SHP77 treated with DMSO at 0.1 percent for 48 hours (cell line): ENCODE measurements at places on chromosomes 6 and 20.
A peak's percentile ranks its signal among the peaks of the same experiment; 100 is the strongest.

- no peak for DNase-seq
Observed at GRCh38 chr20:47544852-47545251, 43.2 kb downstream of the NCOA3 start.

- DNase-seq: no peak
Observed at GRCh38 chr6:113103634-113104361, 753.3 kb upstream of the MARCKS start.

DNA sequence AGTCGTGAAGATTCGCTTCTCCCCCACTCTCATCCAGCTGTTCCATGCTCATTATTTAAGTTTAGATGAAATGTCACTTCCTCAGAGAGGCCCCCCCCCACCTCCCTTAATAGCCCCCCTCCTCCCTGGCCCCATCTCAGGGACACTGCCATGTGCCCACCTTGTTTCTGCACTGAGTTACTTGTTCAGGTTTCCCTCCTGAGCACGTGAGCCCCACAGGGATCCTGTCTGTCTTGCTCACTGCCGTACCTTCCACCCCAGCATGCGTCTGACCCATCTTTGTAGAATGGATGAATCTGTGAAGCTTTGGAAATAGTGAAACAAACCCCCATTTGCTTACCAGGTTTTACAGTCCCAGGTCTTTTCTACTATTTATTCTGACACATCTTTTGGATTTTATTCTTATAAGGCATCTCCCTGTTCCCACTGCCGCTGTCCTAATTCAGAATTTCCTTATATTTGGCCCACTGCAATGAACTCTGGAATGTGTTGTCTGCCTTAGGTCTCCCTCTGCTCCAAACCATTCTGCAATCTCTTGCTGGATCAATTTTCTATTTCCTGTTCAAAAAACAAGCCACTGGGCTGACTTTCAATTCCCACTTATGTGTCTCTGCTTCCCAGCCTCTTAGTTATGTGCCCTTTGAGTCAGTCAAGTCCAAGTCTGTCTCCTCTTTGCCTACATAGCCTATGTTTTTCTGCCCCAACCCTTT, 136.5 kb upstream of the ECI2 start:
- no peak for DNase-seq

- no peak for DNase-seq
Observed at GRCh38 chr6:15739867-15740266, 77.0 kb upstream of the DTNBP1 start.

DNA sequence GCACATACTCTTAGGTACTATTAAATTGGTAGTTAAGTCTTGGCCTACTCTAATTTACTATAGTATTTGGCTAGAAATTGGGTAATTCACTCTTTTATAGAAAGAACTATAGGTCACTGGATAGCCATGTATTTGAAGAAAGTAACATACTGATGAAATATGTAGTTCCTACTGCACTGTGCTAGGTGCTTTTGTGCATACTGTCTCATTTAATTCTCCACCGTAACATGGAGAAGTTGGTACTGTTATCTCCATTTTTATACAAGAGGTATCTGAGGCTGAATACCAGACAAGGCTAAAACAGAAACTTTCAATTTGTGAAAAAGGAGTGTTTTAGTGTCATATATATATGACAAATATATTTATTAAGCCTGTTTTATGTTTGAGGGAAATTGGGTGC, 29.8 kb downstream of the AFDN start:
- DNase-seq: no peak

GRCh38 chr6:25277386-25277785, 1.8 kb upstream of the CARMIL1 start:
- DNase-seq: no peak

DNA sequence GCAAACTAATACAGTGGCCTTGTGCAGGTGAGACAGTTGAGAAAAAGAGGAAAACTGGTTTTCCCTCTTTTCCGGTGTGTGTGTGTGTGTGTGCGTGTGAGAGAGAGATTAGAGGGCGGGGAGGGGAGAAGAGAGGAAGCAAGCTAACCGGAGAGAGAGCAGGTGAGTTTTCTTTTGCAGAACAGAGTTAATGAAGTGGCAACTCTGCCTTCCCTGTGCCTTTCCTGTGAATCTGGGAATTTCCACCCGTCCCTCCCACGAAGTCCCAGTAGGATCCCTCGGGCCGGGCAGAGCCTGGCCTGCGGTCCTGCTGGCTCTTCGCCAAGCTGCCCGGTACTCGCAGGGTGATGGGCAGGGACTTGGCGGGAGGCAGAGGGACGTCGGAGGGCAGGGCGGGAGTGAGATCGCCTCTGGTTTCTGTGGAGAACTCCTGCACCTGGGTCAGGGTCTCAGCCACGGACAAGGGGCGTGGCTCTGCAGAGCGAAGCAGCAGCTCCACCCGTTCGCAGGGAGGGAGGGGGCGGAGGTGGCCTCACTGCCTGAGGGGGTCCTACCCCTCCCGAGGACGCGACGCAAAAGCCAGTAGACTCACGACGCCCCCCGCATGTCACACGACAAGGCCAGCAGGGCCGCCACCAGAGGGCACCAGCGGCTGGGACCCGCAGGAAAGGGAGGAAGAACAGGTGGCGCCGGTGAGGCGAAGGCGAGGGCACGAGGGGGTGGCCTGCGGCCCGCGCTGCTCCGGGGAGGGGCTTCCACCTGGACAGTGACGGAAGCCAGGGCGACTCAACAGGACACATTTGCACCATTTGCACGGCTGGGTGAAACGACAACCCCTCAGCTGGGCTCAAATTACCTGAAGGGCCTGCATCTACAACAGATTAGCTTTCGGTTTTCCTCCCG, 51.2 kb upstream of the RNF182 start:
- DNase-seq: peak; percentile 44

DNA sequence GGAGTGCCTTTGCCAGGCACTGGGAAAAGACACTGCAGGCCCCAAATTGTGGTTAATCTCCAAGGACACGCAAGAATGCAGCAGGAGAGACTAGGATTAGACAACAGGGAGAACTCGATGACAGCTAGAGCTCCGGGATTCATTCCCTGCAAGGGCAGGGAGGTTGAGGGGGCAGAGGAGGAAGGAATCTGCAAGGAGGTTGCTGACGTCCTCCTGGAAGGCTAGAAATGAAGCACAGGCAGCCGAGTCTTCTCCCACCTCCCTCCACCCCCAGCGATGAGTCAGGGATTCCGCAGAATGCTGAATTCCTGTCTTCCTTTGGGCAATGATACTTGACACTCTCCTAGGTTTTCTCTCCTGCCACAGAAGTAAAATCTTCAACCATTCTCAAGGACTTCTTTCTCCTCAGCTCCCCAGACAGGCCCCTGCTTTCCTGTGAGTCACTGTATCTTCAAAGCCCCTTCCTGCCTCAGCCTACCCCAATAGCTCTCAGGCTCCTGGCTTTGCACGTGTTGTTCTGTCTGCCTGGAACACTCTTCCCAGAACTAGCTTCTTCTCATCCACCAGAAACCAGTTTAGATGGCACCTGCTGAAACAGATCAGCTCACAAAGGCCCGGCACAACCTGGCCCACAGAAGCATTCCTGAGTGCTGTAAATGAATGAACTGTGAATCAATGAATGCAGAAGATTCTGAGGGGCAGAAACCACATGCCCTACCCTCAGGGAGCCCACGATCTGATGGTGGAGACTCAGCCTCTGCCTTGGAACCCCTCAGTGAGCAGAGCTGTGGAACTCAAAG, 85.6 kb downstream of the MRPL14 start:
- DNase-seq: no peak
